Fibroblast of skin of left biceps (primary cell): ENCODE measurements at places on chromosomes 13 and 19.

DNA sequence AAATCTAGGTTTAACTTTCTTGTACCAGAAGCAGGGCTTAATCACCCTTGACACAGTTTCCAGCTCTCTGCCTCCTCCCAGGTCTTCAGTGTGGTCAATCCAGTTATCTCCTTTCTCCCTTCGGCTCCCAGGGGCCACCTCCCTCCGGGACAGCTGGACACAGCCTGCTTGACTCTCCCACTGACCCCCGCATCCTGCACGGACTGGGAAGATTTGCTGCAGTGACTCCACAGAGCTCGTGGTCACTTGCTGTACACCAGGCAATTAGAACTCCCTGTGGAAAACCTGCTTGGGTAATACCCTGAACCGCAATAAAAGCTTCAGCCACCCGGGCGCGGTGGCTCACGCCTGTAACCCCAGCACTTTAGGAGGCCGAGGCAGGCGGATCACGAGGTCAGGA is 116.5 kb downstream of the NUFIP1 start:
- DNase-seq, result no peak

DNA sequence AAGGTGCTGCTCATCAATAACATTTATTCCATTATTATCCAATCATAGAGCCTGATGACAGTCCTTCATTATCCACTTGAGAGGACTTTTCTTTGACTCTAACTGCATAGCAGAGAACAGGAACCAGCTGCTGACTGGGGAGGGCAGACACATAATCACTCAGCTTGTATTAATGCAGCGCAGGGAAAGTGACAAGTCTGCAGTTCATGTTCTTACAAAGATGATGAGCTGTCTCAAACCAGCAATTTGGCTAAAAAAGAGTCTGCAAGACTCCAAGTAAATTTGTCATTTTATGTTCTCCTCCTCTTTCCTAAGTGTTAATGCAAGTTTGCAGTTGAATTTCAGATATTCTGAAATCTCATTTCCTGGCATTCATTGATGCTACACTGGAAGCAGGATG is 40.0 kb upstream of the CBY2 start:
- DNase-seq, result no peak

- DNase-seq, result no peak
Measured at GRCh38 chr13:95588721-95589120, 36.2 kb downstream of the CLDN10 start.

DNA sequence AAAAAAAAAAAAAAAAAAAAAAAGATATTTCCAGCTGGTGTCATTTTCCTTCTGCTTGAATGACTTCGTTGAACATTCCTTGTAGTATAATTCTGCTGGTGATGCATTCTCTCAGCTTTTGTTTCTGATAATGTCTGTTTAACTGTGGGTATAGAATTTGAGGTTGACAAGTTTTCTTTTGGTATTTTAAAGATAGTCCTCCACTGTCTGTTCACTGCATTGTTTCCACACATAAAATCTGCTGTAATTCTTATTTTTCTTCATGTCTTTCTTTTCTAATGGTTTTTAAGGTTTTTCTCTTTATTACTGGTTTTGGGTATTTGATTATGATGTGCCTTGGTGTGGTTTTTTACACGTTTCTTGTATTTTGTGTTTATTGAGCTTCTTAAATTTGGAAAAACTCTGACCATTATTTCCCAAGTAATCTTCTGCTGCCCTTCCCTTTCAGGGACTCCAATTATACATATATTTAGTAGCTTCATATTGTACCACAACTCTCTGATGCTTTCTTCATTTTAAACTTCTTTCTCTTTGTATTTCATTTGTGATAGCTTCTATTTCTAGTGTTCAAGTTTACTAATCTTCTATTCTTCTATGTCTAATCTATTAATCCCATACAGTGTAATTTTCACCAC is 6.3 kb downstream of the EEF1AKMT1 start:
- DNase-seq, result no peak
